ENCODE measurements at places on chromosomes 7 and 10.

DNA sequence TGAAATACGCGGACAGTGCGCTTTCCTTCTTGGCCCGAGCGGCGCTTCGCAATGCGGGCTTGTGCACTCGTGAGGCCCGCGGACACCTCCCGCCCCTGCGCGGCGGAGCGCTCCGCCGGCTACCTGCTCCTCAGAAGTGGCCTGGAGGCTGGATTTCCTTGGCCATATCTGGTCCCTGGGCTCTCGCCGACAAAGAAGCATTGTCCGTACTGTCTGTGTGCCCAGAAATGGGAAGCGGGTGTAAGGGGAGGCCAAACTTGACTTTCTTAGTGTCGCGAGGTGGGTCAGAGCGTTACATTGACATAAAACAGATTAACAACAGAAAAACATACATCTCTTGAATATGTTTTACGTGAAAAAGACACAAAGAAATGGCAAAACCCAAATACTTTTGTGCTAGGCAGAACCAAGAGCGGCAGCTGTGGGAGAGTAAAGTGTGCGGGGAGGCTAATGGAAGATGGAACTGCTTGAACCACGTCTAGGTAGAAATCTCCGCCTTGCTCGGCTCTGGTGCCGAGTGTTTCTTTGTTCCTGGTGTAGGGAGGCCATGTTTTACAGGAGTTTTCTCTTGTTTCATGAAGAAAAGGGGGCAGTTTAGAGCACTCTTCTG, 1.4 kb downstream of the LANCL2 start:
- DNase-seq: peak; percentile 26

DNA sequence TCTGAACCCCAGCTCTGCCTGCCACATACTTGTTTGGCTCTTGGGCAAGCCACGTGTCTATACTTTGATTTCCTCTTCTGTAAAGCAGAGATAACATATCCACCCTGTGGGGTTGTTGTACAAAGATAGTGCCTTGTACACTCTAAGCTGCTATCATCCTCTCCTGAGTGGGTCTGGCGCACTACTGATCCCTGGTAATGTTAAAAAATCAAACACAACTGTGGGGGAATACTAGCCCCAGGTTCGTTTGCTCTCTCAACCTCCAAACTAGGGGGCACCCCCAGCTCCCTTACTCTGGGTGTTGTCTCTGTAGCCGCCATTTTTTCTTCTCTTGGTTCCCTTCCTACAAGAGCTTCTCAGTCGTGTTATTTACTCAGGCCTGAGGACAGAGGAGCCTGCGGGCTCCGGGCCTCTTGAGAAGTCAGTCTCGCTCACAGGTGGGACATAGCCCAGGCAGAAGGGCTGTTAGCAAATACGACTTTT, 1.0 kb downstream of the POLM start:
- no peak for DNase-seq

- DNase-seq: no peak
These were observed 96.9 kb upstream of the HABP2 start for GRCh38 chr10:113455947-113456346.

DNA sequence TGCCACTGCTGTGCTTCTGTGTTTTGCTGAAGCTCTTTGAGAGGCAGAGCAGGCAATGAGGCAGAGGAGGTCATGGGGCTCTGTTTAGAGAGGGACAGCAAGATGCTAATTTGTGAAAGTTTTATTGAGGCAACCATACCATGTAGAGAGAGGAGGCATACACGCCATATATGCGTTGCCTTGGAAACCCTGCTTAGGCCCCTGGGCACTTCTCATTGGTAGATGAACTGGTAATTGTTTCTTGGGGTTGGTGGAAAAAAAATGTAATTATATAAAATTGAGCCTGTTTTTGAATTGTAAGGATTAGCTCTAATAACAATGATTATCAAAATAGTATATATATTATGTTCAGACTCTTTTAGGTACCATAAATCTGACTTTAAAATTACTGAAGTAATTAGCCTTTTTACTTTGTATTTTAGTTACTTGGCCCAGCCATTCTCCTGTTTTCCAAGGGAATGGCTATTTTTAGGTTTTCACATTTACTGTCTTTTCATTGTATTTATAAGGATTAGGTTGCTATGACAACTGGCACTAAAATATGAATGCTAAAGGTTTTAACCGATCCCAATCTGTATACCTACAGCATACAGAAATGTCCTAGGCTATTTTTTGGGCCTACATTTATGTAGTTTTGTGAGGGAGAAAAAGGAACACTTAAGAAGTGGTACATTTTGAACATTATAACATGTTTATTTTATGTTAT, 52.4 kb downstream of the BZW2 start:
- DNase-seq: peak; percentile 73

GRCh38 chr10:52677086-52677485, 95.5 kb downstream of the MBL2 start:
- DNase-seq: no peak

DNA sequence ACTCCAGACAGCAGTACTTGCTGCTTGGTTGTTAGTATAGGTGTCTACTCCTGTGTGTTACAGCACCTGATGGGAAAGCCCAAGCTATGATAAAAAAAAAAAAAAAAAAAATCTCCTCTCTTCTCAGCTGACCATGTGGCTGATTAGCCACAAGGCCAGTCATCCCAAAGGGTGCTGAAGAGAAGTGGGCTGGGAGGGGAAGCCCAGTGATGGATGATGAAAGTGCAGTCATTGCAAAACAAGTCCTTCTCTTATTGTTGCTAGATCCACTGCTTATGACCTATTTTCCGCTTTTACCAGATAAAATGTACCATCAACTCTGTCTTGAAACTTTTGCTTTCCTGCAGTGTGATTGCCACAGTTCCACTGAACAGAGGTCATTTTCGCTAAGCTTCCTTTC, 1092.5 kb upstream of the C7orf33 start:
- no peak for DNase-seq

GRCh38 chr7:29135846-29136245, 10.5 kb downstream of the CPVL start:
- peak; percentile 16 for DNase-seq

DNA sequence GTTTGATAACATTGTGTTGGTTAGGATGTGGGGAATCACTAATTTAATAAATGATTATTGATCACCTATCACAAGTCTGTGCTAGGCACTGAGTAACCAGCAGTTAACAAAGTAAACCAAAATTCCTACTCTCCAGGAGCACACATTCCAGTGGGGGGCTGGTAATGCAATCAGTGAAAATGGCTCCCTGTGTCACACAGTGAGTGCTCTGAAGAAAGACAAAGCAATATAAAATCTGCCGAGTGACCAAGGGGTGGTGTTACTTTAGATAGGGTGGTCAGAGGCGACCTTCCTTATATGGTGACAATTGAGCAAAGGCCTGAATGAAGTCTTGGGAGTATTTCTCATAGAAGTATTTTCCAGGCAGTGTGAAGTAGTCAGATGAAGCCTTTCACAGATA, 13.6 kb upstream of the SMC3 start:
- DNase-seq: no peak

GRCh38 chr7:154729056-154729455, 273.9 kb downstream of the PAXIP1 start:
- no peak for DNase-seq

DNA sequence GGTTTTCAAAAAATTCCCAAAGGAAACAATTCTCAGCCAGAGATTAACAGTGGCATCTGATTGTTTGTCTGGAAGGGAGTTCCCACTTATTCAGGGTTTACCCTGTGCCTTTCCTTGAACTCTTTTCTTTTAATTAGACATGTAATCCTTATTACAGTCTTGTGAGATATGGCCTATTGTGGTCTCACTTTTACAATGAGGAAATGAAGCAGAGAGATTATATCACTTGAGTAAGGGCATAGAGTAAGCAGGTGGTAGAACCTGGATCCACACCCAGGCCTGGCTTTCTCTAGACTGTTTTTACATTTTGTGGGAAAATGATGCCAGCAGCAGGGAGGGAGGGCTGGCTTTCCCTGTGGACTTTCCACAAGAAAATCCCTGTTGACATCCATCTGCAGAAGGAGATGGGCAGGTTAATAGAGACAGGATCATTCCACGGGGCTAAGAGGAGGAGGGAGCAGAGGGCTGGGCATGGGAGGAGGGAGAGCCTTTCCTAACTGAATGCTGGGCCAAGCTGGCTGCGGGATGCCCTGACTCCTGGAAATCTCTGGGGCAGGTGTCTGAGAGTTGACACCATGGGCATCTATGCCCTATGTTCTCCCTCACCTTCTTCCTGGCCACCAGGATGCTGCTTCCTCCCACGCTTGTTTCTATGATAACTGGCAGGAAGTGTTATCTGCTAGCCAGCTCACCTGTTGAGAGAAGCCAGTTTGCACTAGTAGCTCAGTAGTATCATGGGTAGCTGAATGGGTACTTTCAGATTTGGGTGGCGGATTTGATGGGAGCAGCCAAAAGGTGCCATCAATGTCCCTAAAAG, 28.7 kb upstream of the ARHGAP22 start:
- DNase-seq: no peak

DNA sequence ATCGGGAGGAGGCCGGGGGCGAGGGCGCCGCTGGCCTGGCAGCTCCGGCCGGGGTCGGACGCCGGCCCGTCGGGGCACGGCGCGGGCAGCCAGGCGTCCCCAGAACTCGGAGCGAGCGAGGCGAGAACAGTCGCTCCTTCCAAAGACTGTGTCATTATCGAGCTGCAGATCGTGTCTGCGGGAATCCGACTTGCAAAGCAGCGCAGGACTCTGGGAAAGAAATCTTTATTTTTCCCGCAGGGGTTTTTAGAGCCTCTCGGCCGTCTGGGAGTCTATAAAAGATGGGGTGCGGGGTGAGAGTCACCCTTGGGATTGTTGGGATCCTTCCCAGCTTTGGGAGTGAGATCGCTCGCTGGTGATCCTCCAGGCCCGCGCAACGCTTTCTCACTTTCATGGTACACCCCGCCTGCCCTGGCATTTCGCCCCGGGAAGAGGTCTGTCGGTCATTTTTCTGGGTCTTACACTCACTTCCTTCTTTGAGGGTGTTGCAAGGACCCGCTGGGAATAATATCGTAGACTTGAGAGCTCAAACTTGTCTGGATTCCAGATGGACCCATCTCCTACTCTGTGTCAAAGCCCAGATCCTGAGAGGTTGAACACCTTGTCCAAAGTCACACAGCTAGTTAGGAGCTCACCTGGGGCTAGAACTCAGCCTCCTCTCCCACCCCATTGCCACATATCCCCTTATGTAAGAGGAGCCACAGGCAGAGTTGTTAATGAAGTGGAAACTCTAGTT, 1.0 kb downstream of the UBTD1 start:
- DNase-seq: peak; percentile 72

DNA sequence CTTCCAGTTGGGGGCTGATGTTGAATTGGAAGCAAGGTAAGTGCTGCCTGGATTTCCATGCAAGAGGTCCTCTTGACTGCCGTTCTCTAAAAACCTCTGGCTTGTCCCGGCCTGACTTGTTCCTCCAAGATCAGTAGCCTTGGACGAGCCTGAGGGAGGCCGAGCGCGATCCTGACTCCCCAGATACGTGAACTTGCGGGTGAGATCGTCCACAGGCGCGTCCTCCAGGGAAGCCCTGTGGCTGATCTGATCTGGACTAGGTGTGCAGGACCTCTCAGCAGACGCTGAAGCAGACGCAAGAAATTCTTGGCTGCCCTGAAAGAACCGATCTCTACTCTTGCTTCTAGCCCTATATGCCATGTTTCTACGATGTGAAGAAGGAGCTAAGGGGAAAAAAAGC, 29.7 kb downstream of the ZC3HAV1 start:
- no peak for DNase-seq

GRCh38 chr7:36506820-36507219, 117.2 kb downstream of the ANLN start:
- DNase-seq: no peak

DNA sequence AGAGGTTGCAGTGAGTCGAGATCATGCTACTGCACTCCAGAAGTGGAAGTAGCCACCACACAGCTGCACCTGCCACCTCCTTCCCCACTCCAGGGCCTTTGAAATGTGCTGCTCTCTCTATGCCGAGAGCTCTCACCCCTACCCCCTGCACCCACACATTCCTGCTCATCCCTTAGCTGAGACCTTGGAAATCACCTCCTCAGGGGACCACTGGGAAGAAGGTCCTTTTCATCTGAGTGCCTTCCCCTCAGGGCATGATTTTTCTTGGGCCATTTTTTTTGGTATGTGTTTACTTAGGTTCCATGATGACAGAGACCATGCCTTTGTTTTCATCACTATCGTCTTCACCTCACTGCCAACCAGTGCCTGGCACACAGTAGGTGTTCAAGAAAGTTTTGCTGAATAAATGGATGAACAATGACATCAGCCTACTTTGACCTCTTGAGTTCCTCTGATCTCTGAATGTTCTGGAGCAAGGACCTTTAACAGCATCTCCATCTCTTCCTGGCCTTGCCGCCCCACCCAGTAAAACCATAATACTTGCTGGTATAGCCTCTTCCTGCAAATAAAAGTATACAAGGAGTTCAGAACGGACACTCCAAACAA, 166.6 kb upstream of the KLF14 start:
- no peak for DNase-seq

GRCh38 chr7:21944616-21945453, 864 bp downstream of the CDCA7L start:
- peak; percentile 80 for DNase-seq

DNA sequence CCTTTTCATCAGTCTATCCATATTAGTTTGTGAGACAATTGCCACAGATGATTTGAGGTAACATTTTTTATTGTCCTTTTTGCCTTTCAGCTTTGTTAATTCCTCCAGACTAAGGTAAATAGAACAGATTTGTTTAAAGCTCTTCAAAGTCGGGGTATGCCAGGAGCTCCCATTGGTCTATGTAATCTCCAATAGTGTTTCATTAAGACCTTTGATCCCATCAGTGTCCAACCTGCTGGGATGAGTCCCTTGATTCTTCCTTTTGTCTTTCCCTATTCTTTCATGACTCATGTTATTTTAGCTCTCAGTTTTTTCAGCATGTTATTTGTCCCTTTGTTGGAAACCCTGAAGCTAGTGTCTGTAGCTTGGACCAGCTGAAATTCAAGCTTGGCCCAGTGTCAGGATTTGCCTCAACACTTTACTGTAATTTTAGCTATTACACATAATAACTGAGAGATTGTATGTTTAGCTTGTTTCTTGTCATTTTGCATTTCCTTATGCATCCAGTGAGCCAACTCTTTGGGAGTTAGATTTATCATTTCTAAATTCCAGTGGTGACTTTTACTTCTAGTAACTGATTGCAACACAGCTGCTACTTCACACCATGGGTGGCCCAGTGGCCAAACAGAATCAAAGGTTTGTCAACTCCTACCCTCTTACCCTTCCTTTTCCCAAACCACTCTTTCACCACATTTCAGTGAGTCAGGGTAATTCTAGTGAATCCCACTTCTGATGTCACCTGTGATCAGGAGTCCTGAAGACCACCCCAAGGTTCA, 15.3 kb downstream of the AGBL3 start:
- DNase-seq: no peak

GRCh38 chr7:101185258-101185839, 5.3 kb upstream of the NAT16 start:
- DNase-seq: no peak

DNA sequence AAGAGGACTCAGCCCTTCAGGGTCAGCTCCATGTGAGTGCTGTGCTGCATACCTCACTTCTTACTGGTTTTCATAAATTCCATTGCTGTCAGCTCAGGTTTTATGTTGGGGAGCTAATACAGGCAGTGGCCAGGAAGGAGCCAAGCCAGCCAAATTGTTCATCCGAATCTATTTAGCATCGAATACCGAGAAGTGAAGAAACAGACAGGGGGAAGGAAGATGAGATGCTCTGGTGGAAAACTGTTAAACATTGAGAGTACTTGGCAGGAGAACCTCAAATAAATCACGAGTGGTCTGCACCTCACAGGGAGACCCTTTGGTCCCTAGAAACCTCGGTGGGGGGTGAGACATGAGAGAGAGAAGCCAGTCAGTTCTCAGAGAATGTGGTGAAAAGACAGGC, 196.0 kb upstream of the TMEM72 start:
- peak; percentile 61 for DNase-seq

GRCh38 chr7:45889367-45890067, 1.2 kb downstream of the IGFBP1 start:
- no peak for DNase-seq

All from muscle of leg (tissue), 16 donors.